Foreskin keratinocyte (primary cell): ENCODE measurements at places on chromosomes 16 and 17. TPM values are rescaled to one million over a fixed set of nuclear protein-coding genes. Genes with fewer than 3 reads are reported as not detected.

The DUSP14 gene
- 117 and 128 TPM in 2 replicates for polyA plus RNA-seq

The CTRB2 gene
- polyA plus RNA-seq = not detected in 2 replicates

The SLC35G6 gene
- not detected in 2 replicates for polyA plus RNA-seq

The GRAP gene
- 0.17 and 0.19 TPM in 2 replicates for polyA plus RNA-seq
